NCI-H1092 (cell line): ENCODE measurements at places on chromosomes 13 and 19.

- DNase-seq = no peak
Observed at GRCh38 chr13:30577401-30577852, 40.3 kb upstream of the USPL1 start.

DNA sequence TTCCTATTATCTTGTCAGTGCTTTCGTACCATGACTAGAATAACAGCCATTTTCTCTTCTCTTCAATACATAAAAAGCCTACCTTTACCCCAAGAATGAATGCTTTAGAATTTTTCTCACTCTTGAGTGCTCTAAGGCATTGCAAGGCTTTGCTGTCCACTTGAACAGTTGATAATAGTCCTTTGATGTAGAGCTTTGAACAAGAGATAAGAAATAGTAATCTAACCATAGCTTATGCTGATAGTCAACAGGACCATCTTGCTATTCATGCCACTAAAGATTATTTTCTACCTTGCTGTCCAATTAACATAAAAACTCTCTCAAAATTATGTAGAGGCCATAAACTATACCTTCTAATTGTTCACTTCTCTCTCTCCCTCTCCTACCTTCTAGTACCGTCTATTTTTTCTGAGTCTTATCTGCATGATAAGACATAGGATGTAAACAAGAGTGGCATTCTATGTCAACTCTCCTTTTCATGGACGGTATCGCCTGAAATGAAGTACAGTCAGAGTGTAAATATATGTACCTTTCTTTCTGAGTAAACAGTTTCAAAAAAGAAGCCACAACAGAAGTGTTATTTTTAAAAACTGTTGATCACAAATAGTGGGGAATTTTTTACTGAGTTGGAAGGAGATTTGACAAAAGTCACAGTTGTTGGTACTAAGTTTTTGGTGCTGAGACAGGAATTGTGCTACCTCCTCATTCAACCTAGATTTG is 297.9 kb downstream of the NDFIP2 start:
- no peak for DNase-seq

DNA sequence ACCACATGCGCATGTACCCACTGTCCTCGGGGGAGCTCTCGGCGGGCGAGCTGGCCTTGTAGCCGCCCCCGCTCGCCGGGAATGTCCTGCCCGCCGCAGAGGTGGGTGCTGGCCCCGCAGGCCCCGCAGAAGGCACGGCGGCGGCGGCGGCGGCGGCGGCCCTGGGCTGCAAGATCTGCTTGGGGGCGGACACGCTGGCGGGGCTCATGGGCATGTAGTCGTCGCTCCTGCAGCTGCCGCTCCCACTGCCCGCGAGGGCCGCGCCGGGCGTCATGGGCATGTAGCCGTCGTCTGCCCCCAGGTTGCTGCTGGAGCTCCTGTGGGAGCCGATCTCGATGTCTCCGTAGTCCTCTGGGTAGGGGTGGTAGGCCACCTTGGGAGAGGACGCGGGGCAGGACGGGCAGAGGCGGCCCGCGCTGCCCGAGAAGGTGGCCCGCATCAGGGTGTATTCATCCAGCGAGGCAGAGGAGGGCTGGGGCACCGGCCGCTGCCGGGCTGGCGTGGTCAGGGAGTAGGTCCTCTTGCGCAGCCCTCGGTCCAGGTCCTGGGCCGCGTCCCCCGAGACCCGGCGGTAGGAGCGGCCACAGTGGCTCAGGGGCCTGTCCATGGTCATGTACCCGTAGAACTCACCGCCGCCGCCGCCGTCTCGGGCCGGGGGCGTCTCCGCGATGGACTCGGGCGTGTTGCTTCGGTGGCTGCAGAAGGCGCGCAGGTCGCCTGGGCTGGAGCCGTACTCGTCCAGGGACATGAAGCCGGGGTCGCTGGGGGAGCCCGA is 2.4 kb downstream of the IRS2 start:
- no peak for DNase-seq

GRCh38 chr13:100560498-100561157 is 28.0 kb downstream of the GGACT start:
- DNase-seq = no peak

GRCh38 chr13:114154476-114154875 is 22.1 kb upstream of the RASA3 start:
- no peak for DNase-seq

DNA sequence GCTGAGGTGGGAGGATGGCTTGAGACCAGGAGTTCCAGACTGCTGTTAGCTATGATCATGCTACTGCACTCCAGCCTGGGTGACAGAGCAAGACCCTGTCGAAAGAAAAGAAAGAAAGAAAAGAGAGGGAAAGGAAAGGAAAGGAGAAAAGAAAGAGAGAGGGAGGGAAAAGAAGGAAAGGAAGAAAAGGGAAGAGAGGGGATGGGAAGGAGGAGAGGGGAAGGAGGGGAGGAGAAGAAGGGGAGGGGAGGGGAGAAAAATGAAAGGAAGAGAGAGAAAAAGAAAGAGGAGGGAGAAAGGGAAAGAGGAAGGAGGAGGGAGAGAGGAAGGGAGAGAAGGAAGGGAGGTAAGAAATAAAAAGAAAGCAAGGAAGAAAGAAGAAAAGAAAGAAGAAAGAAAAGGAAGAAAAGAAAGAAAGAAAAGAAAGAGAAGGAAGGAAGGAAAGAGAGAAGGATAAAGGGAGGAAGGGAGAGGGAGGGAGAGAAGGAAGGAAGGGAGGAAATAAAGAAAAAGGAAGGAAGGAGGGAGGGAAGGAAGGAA is 44.1 kb downstream of the INSR start:
- no peak for DNase-seq

DNA sequence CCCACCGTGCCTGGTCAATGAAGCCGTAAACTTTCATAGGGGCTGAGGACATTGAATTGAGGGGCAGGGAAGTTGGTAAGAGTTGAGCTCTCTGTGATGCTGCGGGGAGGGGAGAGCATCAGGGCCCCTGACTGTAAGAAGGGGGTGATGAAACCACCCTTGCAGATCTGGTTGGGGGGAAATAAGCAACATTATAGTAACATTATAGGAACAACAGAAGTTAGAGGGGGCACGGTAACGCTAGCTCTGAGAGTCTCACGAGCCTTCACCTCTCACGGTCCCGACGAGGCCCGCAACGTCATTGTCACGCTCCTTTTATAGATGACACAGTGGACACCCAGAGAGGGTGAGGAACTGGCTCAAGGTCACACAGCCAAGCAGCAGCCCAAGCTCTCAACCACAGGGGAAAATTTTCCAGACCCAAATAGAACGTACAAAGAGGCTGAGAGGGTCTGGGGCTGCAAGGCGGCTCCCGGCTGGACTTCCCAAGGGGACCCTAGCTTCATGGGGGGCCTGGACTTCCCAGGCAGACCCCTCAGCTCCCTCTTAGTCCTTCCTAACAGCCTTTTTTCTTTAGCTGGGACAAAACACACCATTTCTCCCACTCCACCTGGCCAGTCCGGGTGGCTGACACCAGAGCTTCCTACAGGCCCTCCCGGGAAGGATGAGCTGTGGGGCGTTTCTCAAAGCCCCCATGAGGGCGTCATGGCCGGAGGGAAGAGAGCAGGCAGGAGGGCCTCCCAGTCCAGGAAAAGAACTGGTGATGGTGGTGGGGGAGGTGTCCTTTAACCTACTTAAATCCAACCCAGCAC is 4.1 kb downstream of the TLE5 start:
- DNase-seq = no peak

GRCh38 chr19:20154636-20155035 is 12.4 kb upstream of the ZNF486 start:
- no peak for DNase-seq
